ENCODE measurements at places on chromosomes 11 and 22.

DNA sequence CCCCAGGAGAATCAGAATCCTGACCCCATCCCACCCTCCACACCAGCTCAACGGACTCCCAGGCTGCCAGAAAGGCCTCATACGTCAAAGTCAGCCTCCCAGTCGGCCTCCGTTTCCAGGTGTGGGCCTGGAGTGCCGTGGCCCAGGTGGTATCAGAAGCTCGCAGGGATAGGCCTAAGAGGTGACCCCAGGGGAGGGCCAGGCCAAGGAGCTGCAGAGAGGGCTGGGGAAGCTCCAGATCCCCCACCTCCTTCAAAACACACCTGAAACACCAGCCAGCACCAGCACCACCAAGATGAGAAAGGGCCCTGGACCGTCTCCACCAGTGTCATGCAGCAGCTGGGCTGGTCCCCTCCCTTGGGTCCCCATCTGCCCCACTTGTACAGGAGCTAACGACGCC is 20.3 kb downstream of the ASCL2 start:
- H3K4me3 ChIP-seq: no peak overlapping the region
- no peak overlapping the region for H3K27ac ChIP-seq
- DNase-seq: peak; percentile 75
- H3K36me3 ChIP-seq: no peaks in the 10 kb centered on the region
- H3K4me1 ChIP-seq: no peaks in the 10 kb centered on the region

- no peak for DNase-seq
- no peak overlapping the region for H3K4me3 ChIP-seq
- peaks cover 4% of the 10 kb centered on the region for H3K4me1 ChIP-seq
- H3K27ac ChIP-seq: no peak overlapping the region
- H3K27me3 ChIP-seq: no peaks in the 10 kb centered on the region
- H3K36me3 ChIP-seq: no peaks in the 10 kb centered on the region
Measured at GRCh38 chr11:111018566-111018965, 227.0 kb upstream of the POU2AF2 start.

- no peaks in the 10 kb centered on the region for H3K36me3 ChIP-seq
- H3K4me1 ChIP-seq: peaks cover 14% of the 10 kb centered on the region
- H3K4me3 ChIP-seq: no peak overlapping the region
- H3K27me3 ChIP-seq: peaks cover 29% of the 10 kb centered on the region
- no peak overlapping the region for H3K27ac ChIP-seq
Measured at GRCh38 chr22:39634530-39635405, 64.2 kb downstream of the CACNA1I start.

GRCh38 chr22:32016081-32016480 is 27.0 kb upstream of the SLC5A1 start:
- H3K27ac ChIP-seq: no peak overlapping the region
- no peak overlapping the region for H3K4me3 ChIP-seq
- no peak for DNase-seq

DNA sequence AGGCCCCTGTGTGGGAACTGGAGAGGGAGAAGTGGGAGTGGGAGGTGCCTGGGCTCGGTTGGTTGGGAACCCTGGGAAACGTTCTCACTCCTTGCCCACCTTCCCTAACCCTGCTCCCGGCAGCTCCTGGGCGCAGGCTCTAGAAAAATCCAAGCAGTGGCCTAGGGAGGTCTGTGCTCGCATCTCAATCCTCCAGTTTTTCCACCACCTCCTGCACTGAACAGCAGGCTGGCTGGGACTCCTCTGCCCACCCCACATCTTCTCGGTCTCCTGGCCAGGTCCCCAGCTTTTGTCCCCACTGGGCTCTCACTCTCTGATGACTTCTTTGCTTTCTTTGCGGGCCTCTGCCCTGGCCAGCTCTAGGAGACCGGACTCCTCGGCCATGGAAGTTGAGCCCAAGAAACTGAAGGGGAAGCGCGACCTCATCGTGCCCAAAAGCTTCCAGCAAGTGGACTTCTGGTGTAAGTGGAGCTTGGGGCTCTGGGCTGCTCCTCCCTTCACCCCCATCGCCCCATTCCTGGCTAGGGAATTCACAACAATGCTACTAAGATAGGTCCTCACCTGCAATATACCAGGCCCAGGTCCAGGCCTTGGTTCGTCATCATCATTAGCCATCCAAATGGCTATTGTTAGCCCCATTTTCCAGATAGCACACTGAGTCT is 35.6 kb downstream of the PRDM11 start:
- peaks cover 18% of the 10 kb centered on the region for H3K36me3 ChIP-seq
- no peak for DNase-seq
- no peak overlapping the region for H3K27ac ChIP-seq

- H3K27ac ChIP-seq: peak overlapping the region; percentile 75
- H3K4me3 ChIP-seq: no peak overlapping the region
- peaks cover 46% of the 10 kb centered on the region for H3K4me1 ChIP-seq
- H3K36me3 ChIP-seq: peaks cover 5% of the 10 kb centered on the region
- DNase-seq: no peak
Measured at GRCh38 chr22:29375398-29376076, 12.8 kb downstream of the AP1B1 start.

DNA sequence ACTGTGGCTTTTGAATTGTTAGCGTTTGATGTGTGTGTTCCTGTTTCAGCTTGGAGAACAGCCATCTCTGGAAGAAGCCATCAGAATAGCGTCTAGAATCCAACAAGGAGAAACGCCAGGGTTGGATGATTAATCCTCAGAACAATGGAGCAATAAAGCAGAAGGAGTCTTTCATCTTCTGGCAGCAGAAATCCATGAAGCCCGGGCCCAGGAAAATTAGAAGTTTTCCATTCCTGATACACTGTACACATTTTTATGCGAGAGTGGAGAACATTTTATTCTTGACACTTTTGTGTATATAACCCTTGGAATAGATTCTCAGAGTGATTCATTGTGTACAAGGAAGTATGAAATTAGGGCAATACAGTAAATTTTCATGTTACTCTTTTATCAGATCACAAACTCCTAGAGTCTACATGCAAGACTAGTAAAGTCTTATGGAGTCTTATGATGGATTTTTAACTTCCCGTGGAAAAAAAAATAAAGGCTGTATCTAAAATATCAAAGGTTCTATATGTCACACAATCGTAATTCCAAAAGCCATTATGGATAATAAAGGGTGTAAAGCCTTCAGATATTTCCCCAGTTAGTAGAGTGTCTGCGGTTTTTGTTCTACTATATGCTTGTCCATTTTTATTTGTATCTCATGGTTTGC is 45.9 kb upstream of the WEE1 start:
- DNase-seq: no peak
- no peaks in the 10 kb centered on the region for H3K27me3 ChIP-seq
- peaks cover 48% of the 10 kb centered on the region for H3K4me1 ChIP-seq
- peak overlapping the region; percentile 52 for H3K27ac ChIP-seq
- no peaks in the 10 kb centered on the region for H3K36me3 ChIP-seq

DNA sequence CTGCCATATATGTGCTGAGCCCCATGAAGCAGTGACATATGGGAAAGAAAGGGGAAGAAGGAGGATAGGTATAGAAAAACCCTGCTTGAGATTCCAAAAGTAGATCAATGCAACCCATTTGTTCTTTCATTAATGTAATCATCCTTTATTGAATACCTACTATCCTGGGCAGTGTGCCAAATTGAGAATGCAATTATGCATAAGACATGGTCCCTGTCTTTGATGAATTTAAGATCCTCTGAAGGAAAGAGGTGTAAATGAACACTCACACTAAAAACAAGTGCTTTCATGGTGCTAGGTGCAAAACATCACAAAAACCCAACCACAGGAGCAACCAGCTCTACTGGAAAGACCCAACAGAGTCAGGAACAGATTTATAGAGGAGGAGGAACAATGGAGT is 29.7 kb downstream of the FLI1 start:
- DNase-seq: no peak
- no peak overlapping the region for H3K4me3 ChIP-seq
- no peaks in the 10 kb centered on the region for H3K36me3 ChIP-seq
- no peaks in the 10 kb centered on the region for H3K27me3 ChIP-seq

DNA sequence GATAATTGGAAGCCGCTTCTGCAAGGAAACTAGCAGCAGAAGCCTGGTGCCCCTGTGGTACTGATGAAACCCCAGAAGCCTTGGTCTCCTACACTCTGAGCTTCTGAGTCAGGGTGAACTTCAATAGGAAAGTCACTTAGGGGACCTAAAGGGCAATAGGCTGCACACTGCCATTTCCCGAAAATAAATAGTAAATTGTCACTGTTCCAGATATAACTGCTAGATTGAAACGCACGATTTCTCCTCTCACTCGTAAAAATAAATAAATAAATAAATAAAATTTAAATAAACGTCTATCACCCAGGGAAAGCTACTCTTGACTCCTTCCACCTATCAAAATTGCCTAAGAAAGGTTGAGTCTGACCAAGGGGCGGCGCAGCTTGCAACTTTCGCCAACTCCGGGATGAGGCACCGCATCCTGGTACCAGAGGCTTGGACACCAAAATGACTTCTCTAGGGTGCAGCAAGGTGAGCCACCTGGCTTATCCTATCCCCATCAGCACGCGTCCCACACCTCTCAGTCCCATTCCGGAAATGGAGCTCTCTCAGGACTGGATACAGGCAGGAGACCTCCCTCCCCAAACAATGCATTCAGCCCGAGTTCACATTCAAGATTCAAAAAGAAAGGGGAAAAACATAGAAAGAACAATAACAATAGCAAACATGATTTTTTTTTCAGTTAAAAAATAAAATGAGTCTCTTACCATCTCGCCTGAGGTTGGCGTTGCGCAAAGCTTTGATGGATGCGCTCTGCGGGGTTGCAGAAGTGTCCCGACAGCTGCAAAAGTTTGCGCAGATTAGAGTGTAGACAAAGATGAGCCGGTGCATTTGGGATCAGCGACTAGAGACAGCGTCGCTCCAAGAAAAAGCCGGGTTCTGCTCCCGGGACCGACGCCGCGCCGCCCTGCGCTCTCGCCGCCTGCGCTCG is 583 bp downstream of the PDGFD start:
- peaks cover 8% of the 10 kb centered on the region for H3K27me3 ChIP-seq
- no peaks in the 10 kb centered on the region for H3K36me3 ChIP-seq

DNA sequence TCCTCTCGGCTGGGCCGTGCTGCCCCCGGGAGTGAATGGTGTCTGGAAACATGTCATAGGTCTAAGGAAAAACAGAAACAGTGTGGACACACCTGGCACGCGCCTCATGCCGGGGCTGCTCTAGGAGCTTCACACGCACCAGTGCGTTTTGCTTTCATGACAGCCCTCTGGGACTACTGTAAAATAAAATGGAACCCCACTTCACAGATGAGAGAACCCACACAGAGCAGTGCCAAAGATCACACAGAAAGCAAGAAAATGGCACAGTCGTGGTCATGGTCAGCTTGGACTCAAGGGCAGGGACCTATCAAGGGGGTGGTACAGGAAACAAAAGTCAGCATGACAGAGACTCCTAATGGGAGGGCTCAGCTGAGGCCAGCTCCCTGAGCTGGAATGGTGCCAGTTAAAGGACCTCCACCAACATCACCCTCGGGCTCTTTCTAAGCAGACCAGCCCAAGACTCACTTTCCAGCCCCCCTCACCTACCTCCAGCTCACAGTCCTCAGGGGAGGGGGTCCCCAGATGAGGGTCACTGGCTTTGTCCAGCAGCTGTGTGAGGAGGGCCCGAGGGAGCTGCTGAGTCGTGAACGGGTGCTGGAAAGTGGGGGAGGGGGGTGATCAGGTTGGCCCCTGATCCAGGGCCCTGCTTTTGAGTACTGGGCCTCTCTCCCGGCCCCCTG is 3.3 kb downstream of the MAP4K2 start:
- no peaks in the 10 kb centered on the region for H3K27me3 ChIP-seq
- H3K4me1 ChIP-seq: peaks cover 26% of the 10 kb centered on the region
- peaks cover 13% of the 10 kb centered on the region for H3K36me3 ChIP-seq

GRCh38 chr22:19844377-19845053 is 10.2 kb downstream of the GNB1L start:
- peak overlapping the region; percentile 39 for H3K27ac ChIP-seq
- H3K4me1 ChIP-seq: peaks cover 57% of the 10 kb centered on the region
- no peak overlapping the region for H3K4me3 ChIP-seq
- no peaks in the 10 kb centered on the region for H3K36me3 ChIP-seq

DNA sequence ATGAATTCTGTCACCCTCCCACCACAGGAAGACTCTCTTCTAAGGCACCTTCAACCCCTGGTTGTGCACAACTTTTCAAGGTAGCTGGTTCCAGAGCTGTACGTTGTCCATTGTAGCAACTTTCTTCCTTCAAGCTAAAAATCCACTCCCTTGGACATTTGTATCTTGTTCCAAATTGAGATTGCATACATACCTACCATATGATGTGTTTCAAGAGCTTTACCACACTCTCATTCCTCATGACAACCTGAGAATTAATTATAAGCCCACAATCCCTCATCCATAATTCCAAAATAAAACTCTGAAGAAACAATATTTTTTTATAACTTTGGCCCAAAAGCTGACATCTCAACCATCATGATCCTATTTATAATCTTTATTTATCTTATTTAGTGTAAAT is 3.0 kb downstream of the OR52W1 start:
- H3K36me3 ChIP-seq: peaks cover 19% of the 10 kb centered on the region
- DNase-seq: no peak
- H3K27me3 ChIP-seq: no peaks in the 10 kb centered on the region

- H3K27me3 ChIP-seq: no peaks in the 10 kb centered on the region
- H3K27ac ChIP-seq: no peak overlapping the region
- no peak overlapping the region for H3K4me3 ChIP-seq
- peaks cover 22% of the 10 kb centered on the region for H3K4me1 ChIP-seq
- H3K36me3 ChIP-seq: no peaks in the 10 kb centered on the region
Measured at GRCh38 chr11:111605681-111606080, 3.4 kb downstream of the SIK2 start.

DNA sequence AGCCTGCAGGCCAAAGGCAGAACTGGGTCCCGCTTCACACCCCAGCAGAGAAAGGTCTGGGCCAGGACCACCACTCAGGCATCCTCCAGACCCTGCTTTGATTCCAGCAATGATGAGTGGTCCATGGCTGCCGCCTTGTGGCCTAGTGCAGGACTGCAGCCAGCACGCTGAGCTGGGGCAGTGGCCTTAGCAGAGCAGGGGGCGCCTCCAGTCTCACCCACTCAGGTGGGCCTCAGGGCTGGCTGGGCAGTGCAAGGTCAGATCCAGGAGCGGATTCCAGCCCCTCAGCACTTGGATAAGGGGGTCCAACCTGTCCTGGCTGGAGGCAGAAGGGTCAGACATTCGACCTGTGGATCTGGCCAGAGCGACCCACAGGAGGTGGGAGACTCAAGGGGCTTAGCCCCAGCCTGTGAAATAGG is 9.6 kb upstream of the PDE2A start:
- no peak overlapping the region for H3K4me3 ChIP-seq
- peaks cover 35% of the 10 kb centered on the region for H3K36me3 ChIP-seq
- peaks cover 4% of the 10 kb centered on the region for H3K27me3 ChIP-seq
- DNase-seq: peak; percentile 81

GRCh38 chr11:3934658-3935057 is 79.2 kb downstream of the STIM1 start:
- no peak overlapping the region for H3K27ac ChIP-seq
- H3K4me3 ChIP-seq: no peak overlapping the region
- no peak for DNase-seq
- no peaks in the 10 kb centered on the region for H3K27me3 ChIP-seq
- peaks cover 35% of the 10 kb centered on the region for H3K4me1 ChIP-seq

GRCh38 chr11:304061-304506 is 3.5 kb upstream of the IFITM2 start:
- no peaks in the 10 kb centered on the region for H3K36me3 ChIP-seq
- H3K4me1 ChIP-seq: peaks cover 25% of the 10 kb centered on the region
- DNase-seq: no peak
- no peak overlapping the region for H3K27ac ChIP-seq

DNA sequence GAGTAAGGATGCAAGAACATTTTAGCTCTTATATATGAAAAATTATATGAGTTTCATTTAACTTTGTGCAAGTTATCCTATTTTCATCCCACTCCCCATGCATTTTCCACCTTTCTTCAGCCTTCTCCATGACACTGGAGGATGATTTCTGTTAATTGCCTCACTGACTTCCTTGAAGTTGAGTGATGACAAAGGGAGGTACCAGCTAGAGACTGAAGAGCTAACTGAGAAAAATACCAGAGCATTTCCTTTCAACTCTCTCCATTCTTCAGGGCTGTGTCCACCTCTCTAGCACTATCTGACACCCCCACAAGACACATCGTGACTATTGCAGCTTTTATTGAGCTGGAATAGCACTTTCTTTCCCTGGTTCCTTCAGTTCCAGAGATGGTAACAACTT is 711.6 kb upstream of the LRRC4C start:
- H3K27ac ChIP-seq: no peak overlapping the region
- no peak for DNase-seq
- H3K36me3 ChIP-seq: no peaks in the 10 kb centered on the region

All from suprapubic skin (tissue), 4 donors.